ENCODE measurements at places on chromosomes 4 and X.

- no peak for DNase-seq
Measured at GRCh38 chr4:149344436-149344835, 471.2 kb downstream of the IQCM start.

DNA sequence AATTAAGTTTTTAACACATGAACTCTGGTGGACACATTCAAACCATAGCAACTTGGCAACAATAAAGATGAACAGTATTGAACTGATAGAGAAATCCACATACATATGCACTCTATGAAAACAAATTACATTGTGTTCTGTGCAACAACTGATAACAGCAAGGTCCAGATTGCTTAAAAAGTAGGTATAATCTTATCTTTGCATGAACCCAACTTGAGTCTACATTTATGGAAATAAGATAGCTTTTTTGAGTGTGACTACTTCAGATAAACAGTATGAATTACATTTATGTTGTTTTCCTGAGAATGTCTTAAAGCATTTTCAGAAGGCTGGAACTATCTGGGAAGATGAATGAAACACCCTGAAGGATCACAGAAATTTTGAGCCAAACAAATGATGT lies 212.6 kb upstream of the GK2 start:
- no peak for DNase-seq

- no peak for DNase-seq
Measured at GRCh38 chr4:65968831-65969558, 298.7 kb upstream of the EPHA5 start.

DNA sequence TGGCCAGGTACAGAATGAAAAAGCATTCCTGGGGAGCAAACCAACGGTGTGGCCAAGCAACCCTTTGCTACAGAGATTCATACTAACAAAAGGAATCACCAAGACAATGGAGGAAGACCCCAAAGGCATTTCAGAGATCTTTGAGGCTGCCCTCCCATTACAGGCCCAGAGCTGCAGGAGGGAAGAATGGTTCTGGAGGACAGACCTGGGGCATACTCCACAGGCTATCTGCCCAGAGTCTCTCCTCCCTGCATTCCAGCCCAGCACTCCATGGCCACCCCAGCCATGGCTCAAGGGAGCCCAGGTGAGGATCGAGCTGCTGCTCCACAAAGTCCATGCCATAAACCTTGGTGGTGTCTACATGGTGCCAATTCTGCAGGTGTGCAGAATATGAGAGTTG lies 81.9 kb downstream of the ATP11C start:
- DNase-seq, result no peak

GRCh38 chrX:39757971-39758370 lies 339.8 kb downstream of the BCOR start:
- no peak for DNase-seq

- no peak for DNase-seq
Measured at GRCh38 chrX:110032534-110033147, 29.7 kb downstream of the TMEM164 start.

GRCh38 chrX:150508018-150508417 lies 60.4 kb upstream of the MTM1 start:
- no peak for DNase-seq

GRCh38 chr4:6634746-6635145 lies 5.7 kb upstream of the MRFAP1 start:
- DNase-seq, result no peak

- no peak for DNase-seq
Measured at GRCh38 chrX:110267874-110268273, 50.0 kb downstream of the AMMECR1 start.

GRCh38 chrX:71106427-71106826 lies at the start of gene CXorf65:
Gene CXorf65, minus strand, starts transcription at chrX:71106740. Its CDS starts 184 bp downstream, at chrX:71106556.
- DNase-seq, result no peak

- DNase-seq, result no peak
Measured at GRCh38 chr4:53589511-53589910, 1.8 kb downstream of the LNX1 start.

DNA sequence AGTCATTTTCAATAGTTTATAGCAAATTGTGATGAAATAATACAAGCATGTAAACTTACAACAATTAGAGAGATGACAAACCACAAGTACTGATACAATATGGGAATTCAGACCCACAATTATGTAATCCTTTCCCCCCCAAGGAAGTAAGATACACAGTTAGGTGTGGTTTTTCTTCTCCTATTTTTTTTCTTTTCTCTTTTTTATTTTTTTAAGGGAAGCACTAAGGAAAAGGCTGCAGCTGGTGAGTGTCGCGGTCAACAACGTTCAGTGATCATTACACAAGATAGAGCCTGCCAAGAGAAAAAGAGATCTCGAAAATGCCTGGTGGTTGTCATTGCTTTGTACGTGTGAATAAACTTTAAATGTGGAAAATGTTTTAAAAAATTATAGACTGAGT lies 9.8 kb downstream of the NDNF start:
- DNase-seq, result no peak

GRCh38 chrX:103310555-103311398 lies at the start of gene BEX2:
Gene BEX2, minus strand, starts transcription at chrX:103310990. Its CDS starts 1,014 bp downstream, at chrX:103309976.
- peak; percentile 50 for DNase-seq

GRCh38 chr4:1765409-1766072 lies 27.6 kb upstream of the FGFR3 start:
- DNase-seq, result no peak

DNA sequence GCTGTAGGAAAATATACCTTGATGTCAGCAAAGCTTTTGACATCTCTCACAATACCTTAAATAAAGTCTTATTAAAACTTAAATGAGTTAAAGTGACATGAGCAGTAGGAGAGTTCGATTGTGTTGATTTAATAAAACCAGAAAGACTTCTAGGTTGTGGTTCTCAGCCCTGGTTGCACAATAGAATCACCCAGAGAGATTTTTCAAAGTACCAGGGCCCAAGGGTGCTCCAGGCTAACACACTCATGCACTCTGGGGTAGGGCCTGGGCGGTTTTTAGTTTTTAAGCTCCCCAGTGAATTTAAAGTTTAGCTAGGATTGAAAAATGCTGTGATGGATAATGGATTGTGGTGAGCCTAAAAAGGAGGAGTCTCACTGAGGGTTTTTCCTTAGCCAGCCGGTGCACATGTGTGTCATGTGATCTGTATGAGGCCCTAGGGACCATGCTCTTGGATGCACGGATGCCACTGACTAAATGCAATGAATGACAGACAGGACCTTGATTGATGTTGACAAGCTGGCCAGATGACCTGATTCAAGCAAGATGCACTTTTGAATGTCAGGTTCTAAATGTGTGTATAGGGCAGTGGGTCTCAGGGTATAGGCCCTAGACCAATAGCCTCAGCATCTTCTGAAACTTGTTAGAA lies 185.0 kb downstream of the PTTG2 start:
- DNase-seq, result no peak

DNA sequence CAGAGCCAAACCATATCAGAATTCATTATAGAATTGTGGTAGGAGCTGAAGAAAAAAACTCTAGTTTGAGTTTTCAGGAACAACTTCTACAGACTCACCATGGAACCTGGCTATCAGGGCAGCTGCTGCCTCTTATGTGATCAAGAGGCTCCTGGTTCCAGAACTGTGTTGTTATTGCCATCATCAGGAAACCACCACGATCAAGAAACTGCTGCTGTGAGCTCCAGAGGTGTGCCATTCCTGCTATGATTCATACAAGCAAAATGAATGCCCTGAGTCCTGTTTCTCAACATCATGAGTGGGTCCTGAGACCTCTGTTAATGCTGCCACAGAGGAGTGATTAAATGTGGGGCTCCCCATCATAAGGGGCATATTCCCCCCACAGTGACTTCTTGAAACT lies 43.7 kb downstream of the TASL start:
- DNase-seq, result no peak

DNA sequence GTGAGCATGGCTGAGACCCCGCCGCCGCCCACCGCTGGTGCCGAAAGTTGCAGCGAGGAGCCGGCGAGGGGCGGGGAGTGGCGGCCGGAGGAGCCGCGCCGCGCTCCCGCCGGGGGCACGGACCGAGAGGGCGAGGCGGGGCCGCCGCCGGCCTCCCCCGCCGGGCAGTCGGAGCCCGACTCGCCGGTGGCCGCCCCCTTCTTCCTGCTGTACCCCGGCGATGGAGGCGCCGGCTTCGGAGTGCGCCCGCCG lies 16.5 kb downstream of the UTP3 start:
- DNase-seq, result no peak

DNA sequence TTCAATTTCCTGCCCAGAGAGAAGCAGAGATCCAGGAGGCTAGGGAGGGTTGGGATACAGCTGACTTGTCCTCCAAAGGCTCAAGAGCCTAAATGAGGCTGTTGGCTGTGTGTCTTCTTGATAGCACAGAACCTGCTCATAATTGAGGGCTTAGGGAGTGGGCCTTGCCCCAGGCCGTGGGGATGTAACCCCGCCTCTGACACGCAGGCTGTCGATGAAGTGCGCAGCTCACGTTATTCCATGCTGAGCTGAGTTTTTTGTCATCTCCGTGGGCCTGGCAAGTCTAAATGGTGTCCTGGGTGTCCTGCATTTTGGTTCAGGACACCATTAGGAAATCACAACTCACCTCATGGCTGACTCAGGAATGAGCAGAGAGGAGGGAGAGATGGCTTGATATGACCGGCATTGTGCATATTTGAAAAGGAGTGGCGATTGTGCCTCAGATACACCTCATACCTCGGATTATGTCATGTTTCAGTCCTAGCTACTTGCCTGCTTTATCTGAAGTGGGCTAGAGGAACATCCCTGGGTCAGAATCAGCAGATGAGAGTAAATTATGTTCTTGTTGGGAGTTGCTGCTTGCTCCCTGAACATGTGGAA lies 43.7 kb downstream of the FHDC1 start:
- DNase-seq, result no peak

DNA sequence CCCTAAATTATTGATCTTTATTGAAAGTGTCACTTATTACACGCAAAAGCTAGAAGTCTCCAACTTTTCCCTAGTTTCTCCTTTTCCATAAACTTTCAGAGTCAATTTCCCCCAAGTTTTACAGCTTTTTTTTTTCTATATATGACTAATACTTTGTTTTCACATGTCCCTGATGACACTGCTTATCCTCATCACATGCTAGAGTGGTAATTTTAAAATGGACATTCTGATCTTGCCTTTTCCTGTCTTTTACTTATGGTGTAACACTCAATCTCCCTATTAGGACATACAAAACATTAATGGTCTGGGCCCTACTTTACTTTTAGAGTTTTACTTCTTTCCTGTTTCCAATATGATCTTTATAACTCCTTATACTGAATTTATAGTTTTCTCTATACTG lies 112.6 kb downstream of the ANK2 start:
- no peak for DNase-seq

DNA sequence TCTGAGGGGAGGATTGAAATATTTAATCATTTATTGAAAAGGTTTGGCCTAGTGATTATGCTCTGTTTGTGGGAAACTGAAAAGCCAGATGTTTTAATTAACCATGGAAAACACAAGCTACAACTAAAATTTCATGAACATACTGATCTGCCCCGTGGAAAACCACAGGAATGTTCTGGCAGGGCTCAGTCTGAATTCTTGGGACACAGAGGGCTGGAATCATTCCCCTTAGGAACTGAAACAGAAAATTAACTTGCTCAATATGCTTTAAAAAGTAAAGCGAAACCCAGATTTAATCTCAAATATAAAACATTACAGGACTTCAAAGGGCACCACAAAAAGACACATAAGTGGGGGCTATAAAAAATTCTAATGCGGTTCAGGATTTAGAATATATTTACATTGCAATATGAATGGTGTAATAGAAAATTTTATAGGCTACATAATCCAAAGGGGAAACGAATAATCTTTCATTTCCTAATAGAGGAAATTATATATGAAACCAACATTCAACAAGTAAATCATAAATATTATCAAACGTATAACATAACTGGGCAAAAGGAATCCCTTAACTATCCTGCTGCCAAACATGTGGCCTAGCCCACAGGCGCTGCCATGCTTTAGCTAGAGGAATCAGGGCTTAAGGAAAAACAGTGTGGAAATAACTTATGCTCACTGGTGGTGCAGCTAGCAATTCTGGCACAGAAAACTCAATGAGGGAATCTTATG lies 70.9 kb downstream of the APBB2 start:
- no peak for DNase-seq

DNA sequence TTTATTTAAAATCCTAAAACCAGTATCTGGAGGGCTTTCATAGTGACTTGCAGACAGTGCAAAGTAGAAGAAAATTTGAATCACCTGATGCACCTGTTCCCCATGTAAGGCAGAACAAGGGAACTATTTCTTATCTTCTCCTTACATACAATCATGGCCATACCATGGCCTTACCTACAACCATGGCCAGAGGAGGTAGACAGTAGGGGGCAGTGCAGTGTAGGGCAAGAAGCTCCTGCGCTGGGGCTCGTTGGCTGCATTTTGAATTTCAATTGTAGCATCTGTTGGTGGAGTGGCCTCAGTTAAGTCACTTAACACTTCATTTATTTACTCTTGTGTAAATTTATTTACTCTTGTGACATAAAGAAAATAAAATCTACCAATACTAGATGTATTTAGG lies 33.0 kb downstream of the GALNTL6 start:
- no peak for DNase-seq

GRCh38 chr4:133270021-133270570 lies 121.0 kb downstream of the PCDH10 start:
- no peak for DNase-seq

DNA sequence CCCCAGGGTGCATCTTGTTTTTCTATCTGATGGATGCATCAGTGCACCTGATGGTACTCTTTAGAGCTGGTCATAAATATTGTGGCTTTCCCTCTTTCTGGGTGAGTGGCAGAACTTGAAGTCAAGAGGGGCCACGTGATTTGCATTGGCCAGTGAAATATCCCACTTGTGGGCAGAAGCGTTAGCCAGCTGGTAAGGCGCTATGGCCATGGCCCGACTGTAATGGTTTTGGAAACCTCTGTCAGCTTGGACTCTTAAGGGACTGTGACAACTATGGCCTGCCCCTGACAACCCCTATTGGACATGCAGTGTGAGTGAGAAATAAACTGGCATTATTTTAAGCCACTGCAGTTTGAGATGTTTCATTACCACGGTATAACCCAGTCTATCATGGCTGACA lies 72.8 kb downstream of the SEL1L3 start:
- DNase-seq, result no peak

DNA sequence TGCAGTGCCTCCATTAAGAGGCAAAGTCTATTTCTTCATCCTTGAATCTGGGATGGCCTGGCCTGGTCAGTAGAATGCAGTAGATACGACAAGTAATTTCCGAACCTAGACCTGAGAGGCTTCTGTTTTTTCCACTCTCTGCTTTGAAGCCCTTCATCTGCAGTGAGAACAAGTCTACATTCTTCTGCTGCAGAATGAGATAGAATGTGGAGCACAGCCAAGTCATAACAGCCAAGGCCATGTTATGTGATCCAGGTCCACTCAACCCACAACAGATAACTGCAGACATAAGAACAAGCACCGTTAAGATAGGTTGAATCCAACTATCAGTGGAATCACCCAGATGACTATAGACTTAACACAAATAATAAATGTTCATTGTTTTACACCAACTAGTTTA lies 1297.7 kb downstream of the C4orf33 start:
- no peak for DNase-seq

- peak; percentile 28 for DNase-seq
Measured at GRCh38 chrX:74924449-74925224, 615 bp downstream of the NEXMIF start.

All from stimulated activated CD4-positive, alpha-beta T cell treated with anti-CD3 and anti-CD28 coated beads, Interleukin-12 subunit alpha, Interleukin-12 subunit beta, amount 100 ng/mL, for 24 hours (primary cell).